ENCODE measurements at places on chromosomes 16 and 17.

DNA sequence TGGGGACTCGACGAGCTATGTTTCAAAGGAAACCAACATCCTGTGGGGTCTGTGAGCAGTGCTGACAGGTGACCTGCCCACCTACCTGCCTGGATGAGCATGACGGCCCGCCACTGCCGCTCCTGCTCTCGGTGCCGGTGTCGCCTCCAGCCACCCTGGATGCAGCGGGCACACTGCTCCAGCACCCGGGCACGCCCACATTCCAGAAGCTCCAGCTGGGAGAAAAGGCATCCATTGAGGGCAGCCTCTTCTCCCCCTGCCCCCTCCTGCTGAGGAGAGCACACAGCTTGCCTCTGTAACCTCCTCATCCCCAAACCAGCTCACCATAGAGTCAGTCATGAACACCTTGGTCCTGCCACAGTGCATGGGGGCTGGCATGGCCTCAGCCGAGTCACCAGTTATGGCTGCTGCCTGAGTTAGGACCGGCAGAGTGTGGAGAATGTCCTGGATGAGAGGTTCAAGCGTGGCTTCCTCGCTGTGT lies 14.3 kb downstream of the ZNHIT3 start:
- no peak for DNase-seq

DNA sequence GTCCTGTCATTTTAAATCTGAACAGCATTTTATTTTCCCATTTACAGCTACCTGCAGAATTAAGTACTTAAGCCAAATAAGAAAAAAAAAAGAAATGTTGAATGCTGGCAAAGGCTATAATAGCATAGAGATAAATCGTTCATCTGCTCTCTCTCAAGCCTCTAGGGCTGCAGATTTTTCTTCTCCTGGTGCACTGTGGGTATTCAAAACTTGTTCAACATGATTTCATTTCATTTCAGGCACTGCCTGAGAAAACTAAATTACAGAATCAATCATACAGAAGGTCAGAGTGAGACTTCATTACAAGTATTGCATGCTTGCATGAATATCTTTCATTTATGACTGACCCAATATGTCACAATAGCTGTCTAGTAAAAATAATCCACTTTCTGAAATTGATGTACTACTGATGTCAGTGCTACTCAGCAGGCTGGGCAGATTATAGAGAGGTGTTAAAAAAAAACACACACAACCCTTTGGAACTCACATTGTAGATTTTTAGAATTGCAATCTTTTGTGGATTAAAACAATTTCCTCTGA lies 86.2 kb downstream of the TOX3 start:
- no peak for DNase-seq

GRCh38 chr16:47705266-47705665 lies 244.1 kb downstream of the PHKB start:
- no peak for DNase-seq

DNA sequence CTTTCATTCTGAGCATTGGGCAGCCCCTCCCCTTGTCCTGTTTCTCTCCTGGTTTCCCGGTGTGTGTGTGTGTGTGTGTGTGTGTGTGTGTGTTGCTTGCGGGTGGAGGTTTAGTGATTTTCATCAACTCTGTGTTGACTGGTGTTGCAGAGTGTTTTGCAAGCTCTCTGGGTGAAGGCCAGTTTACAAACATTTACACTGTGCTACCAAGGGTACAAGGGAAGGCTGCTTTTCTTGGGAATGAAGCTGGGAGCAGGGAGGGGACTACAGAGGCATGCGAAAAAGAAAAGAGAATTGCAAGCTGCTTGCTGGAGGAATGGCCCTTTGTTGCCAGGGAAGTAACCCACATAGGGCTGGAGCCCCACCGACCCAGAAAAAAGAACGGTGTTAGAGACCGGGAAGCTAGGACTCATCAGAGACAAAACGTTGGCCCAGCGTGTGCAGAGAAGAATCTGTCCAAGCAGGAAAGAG lies 29.6 kb downstream of the HS3ST3B1 start:
- no peak for DNase-seq

DNA sequence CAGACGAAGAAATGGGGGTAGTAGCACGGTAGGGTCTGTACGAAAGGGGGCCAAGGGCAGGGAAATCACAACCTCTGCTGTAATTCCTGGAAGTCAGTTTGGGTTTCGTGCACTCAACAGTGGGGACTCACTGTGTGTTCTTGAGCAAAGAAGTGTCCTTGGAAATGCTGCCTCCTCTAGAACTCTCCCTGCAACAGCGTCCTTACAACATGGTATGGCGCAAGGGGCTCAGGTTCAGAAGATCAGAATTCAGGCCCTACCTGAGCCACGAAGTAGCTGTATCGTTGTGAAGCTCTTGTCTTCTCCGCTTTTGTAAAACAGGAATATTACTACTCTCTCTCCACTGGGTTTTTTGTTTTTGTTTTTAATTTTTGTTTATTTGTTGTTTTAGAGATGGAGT lies 106.2 kb upstream of the CLEC3A start:
- no peak for DNase-seq

DNA sequence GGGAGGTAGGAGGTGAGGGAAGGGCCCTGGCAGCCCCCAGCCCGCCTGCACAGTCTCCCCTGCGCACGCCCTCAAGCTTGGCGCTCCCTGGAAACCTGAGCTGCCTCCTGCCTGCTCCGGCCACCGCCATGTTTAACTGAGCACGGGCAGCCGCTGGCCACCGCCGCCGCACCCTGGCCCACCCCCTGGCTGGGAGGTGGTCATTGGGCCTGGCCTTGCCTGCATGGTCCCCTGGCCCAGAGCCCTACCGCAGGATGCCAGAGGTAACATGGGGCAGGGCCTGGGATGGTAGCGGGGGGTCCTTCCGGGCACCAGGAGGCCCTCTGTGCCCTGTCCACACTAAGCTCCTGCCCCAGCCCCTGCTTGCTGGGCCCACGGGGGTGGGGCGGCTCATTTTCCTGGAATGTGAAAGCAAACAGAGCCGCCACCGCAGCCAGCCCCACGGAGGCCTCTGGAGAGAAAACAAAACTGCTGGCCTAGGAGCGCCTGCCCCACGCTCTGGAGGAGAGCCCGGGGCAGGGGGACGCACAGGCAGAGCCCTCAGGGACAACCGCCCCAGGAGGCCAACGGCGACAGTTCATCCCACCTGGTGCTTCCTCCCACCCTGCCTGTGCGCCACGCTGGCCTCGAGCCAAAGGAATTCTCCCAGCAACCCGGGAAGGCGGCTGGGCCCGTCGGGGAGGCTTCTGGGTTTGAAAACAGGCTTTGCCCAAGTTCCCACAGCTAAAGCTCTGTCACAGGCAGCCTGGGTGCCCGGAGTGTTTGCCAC lies 8.9 kb downstream of the NHERF2 start:
- DNase-seq = no peak

DNA sequence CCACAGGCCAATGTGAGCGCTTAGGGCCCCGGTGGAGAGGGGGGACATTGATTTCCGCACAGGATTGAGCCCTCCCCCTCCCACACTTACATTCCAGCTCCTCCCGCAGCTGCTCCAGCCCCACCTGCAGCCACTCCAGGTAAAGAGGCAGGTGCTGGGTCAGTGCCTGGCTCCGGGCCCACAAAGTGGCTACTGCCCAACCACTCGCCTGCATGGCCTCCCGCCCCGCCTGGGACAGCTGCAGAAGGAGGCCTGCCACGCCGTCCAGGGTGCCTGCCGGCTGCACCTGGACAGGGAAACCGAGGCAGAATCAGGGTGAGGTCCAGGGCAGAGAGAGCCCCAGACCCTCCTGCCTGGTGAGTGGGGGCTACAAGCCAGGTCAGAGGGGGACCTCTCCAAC lies 46.3 kb downstream of the RMI2 start:
- DNase-seq = no peak

- no peak for DNase-seq
Measured at GRCh38 chr16:83743241-83743640, 64.5 kb upstream of the HSBP1 start.

- DNase-seq = no peak
Measured at GRCh38 chr17:29697371-29697770, 74.7 kb upstream of the CORO6 start.

DNA sequence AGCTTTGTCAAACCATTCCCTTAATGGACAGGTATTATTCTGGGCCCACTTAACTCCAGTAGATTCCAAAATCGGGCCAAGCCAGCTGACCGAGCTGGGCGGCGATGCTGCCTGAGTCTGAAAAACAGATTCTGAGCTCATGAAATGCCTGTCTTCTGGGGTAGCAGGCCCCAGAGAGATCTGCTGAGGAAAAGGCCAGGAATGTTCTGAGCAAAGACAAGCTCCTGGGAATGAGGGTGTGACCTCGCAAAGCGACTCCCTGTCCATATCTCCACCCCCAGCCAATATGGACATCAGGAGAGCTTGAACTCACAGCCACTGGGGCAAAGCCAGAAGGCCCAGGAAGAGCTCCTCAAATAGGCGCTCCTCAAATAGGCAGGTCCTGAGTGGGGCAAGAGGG lies 23.7 kb downstream of the ZNF423 start:
- no peak for DNase-seq

- DNase-seq = no peak
Measured at GRCh38 chr16:84722068-84722467, 22.3 kb downstream of the USP10 start.

GRCh38 chr17:50799582-50799981 lies 32.3 kb upstream of the ANKRD40CL start:
- DNase-seq = no peak

DNA sequence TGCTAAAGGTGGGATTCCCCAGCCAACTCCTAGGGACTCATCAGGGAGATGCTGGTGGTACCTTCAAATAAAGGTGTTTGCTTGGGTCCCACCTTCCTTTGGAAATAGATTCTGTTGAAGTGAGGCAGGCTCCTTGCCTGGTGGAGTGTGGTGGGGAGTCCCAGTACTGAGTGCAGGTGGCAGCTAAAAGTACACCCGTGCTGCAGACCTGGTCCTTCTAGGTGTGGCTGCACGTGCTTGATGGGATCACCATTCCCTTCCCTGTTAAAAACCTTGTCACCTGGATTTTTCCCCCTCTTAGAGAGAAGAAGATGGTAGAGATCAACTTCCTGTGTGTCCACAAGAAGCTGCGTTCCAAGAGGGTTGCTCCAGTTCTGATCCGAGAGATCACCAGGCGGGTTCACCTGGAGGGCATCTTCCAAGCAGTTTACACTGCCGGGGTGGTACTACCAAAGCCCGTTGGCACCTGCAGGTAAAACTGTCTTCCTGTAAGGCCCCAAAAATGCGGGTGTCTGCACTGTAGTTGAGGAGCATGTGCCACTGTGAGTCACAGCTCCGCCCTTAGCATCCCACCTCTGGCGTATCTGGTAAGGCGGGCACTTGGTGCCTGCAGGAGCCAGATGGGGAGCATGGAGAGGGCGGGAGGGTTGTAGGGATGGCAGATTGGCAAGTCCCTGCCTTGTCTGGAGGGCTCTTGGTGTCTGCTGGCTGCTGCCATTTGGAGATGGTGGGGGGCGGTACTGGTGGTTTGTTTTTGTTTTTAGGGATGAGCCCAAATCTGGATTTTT lies 34.0 kb downstream of the PLCD3 start:
- no peak for DNase-seq

DNA sequence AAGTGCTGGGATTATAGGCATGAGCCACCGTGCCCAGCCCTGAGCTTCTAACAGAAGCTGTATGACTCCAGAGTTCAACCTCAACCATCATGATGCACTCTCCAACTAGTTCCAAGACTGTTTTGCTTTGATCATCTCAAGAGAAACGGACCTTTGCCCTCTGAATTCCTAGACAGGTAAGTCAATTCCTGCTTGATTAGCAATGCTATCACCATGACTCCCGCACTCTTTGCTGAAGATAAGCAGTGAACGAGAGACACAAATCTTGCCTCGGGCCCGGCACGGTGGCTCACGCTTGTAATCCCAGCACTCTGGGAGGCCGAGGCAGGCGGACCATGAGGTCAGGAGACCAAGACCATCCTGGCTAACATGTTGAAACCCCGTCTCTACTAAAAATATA lies 22.2 kb downstream of the ANKFY1 start:
- no peak for DNase-seq

DNA sequence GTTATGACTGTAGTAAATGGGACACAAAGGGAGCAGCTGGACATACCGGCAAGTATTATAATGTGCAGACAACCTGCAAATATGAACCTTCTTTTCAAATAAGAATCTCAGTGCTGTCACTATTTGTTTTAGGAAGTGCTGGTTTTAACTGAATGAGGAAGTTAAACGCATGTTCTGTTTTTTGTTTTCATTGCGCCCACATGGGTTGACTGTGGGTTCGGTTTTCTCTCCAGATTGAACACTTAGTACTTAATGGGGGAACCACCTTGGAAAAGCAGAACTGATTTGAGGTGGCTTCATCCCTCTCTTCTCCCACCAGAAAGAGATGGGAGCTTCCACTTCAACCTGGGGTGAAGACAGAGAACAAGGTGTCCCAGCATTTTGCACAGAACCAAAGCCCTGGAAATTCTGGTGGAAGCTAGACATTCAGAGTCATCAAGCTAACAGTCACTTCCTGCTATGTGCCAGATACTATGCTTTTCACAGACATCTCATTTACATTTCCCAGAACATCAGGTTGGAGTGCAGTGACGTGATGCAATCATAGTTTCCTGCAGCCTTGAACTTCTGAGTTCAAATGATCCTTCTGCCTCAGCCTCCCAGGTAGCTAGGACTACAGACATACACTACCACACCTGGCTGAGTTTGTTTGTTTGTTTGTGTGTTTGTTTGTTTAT lies 149.8 kb downstream of the CDH13 start:
- no peak for DNase-seq

- DNase-seq = no peak
Measured at GRCh38 chr17:75011401-75012095, 922 bp upstream of the MRPL58 start.

DNA sequence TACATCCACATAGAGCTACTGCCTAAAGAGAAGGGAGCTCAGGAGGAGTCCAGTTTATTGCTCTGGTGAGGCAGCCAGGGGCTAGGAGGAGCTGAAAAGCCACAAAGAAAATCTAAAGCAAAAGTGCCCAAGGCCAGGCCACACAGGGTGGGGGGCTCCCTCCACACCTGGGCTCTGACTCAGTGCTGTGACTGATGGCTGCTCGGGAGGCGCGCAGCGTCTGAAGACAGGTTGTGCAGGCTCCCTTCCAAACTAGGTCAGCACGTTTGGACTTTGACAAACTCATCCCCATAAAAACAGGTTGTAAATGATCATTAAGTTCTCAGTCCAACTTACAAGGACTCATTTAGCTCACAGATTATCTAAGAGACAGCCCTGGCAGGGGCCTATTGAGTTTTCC lies 22.2 kb upstream of the LCMT1 start:
- DNase-seq = no peak

DNA sequence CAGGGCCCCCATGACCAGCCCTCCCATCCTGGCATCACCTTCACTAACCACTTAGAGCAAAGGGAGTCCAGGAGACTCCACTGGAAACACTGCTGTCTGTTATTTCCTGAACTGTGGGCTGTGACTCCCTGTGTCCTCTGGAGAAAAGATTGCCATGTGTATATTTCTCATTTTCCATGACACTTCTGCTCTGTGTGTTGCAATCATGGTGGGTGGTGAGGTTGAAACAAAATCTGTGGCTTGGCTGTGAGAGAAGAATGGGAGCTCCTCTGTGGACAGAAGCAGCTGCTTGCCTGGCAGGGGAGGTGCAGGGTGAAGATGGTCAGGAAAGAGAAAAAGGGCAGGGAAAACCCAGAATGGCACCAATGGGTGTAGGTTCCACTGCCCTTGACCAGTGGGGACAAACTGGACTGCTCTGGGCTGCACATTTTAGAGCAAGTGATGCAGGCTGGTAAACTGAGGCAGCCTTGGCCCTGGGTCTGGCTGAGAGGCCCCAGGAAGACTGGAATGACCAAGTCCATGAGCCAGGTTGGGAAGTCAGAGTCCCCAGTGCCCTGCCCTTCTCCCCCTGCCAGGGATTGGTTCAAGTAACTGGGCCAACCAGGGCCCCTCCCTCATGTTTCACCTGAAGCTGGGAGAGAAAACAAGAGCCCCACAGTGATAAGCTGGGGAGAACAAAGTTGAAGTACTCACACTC lies 314.3 kb downstream of the C16orf95 start:
- no peak for DNase-seq

- DNase-seq = no peak
Measured at GRCh38 chr16:53664724-53665345, 38.8 kb downstream of the RPGRIP1L start.

All from activated CD4-positive, alpha-beta T cell treated with anti-CD3 and anti-CD28 coated beads, Interleukin-2, amount 50 U/mL, for 24 hours (primary cell).